Lower leg skin (tissue), 4 donors: ENCODE measurements at places on chromosomes 7 and 10. TPM values are rescaled to one million over a fixed set of nuclear protein-coding genes. Genes with fewer than 3 reads are reported as not detected.
A peak's percentile ranks its signal among the peaks of the same experiment; 100 is the strongest.

DNA sequence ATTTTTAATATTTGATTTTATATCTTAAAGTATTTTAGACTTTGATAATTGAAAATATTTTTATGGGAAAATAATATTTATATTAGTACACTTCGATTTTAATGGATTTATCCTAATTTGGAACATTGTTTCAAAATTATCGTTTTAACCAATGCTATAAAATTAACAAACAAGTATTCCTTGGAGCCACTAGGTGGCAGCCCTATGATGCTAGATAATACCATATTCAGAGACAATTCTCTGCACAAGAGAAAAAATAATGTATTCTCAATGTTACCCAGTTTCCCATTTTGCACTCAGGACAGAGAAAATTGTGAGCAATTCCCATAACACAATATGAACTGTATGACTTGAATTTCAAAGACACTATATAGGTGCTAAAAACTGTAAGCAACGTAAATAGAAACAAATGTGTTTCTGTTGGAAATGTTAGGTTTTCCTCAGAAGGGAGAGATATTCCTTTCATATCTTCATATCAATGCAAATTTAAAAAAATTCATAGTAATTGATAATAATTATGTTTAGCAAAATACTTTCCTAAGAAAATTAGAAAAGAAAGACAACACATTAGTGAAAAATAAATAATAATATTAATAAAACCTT is 237.8 kb downstream of the SEMA3E start:
- DNase-seq, result no peak

The ZNF862 gene
- 12.8 TPM for total RNA-seq

The CFTR gene
- total RNA-seq, result 7.3 TPM

The GIMAP5 gene
- total RNA-seq, result 18.7 TPM

GRCh38 chr7:147980826-147981813 is 609.4 kb upstream of the C7orf33 start:
- DNase-seq, result no peak

- DNase-seq, result no peak
These were observed 619.8 kb upstream of the CELF2 start for GRCh38 chr10:10397906-10398305.

- peak; percentile 78 for DNase-seq
These were observed 125.6 kb upstream of the TNRC18 start for GRCh38 chr7:5549096-5549763.

DNA sequence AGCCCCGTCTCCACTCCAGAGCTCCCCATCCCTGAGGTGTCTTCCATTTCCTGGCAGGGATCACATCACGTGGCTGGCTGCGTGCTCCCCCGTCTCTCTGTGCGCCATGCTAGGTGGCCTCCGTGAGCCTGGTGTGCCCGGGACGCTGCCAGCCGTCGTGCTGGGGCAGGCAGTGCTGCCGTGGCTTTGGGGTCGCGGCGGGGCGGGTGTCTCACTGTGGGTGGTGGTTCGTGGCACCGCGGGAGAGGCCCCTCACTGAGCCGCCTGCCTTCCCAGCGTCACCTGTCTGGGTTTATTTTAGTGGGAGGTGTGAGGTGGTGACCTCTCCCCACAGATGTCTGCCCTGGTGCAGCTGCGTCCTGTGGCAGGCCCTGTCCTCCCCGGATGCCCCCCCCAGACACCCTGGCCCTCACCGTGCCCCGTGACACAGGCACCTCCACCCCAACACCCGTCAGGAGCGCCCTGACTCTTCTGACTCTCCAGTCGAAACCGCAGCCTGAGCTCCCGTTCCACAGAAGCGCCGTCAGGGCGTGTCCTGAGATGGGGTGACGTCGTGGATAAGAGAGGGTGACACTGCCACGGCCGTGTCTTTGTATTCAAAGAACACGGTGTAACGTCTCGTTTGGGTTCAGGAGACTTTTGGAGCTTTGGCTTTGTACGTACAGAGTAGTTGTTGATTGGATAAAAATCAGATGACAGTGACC is 18.0 kb downstream of the GET4 start:
- DNase-seq, result no peak
